ENCODE measurements at places on chromosomes 12 and 14. TPM values are rescaled to one million over a fixed set of nuclear protein-coding genes. Genes with fewer than 3 reads are reported as not detected.

DNA sequence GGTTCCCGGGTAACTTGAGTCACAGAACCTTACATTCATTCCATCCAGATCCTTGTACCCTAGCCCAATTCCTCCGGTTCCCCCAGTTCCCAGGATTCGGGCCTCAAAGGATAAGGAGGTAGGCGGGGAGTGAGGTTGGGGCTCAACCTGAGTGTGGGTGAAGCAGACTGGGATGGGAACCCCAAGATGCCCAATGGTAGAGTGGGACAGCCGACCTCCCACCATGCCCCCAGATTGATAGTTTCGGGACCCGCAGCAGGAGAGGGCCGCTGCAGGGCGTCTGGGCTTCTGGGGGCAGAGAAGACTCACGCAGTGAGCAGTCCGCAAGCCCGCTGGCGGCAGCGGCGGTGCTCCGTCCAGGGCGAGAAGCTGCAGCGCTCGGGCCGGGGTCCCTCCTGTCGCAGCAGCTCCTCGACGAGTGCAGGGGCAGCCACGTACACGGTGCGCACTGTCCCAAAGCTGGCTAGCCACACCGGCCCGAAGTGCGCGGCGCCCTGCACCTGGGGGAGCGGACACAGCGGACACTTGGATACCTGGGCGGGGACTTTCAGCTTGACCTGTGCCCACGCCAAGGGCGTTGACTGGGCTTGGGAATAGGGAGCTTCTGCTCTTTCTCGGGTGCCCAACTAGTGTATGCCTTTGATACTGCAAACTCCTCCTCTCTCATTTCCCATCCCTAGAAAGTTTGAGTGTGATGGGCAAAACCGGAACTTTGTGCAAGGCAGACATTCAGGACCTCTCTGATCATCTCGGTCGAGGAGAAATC, 997 bp downstream of the CYP27B1 start:
- peaks cover 8% of the 10 kb centered on the region for H3K36me3 ChIP-seq
- H3K4me3 ChIP-seq: peak overlapping the region; percentile 56
- DNase-seq: peak; percentile 40
- peaks cover 42% of the 10 kb centered on the region for H3K4me1 ChIP-seq
- no peaks in the 10 kb centered on the region for H3K27me3 ChIP-seq

Gene OTOGL
- 0.22 TPM for total RNA-seq

DNA sequence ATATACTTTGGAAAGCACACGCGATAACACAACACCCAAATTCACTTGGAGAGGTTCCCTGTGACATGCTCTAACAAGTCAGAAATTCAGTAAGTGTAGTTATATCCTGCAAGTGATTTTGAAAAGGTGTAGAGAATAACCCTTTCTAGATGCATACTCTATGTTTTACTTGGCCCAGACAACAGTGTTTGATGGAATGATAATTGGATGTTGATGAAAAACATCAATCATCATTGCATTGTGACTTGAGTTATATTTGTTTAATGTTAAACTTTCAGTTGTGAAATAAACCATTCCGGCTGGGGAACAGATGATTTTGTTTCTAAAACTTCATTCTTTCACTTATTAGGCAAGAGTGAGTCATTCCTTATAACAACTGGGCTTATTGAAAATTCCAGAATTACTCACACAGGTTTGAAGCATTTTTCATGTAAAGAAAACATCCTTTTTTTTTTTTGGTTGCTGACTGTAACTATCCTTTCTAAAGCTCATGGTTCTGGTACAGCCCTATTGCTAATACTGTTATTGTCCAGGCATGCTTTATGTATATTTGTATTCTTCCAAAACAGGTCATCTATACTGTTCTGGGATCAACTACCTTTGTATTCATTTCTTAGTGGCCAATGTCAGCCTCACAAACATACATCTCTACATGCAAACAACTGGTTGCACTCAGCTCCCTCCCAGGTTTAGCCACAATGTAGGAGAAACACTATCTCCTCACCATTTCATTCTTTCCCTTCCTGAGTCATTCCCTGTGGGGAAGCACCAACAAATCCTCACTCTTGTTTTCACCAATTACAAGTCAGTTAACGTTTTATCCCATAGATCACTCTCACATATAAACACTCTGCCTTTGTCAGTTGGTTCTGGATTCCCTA, 121.2 kb upstream of the LRIG3 start:
- no peaks in the 10 kb centered on the region for H3K27me3 ChIP-seq
- H3K27ac ChIP-seq: no peak overlapping the region
- H3K36me3 ChIP-seq: no peaks in the 10 kb centered on the region
- H3K4me3 ChIP-seq: no peak overlapping the region
- DNase-seq: no peak

GRCh38 chr14:64950889-64951288, 8.3 kb upstream of the GPX2 start:
- no peaks in the 10 kb centered on the region for H3K4me1 ChIP-seq
- no peak overlapping the region for H3K4me3 ChIP-seq
- no peak overlapping the region for H3K27ac ChIP-seq
- H3K36me3 ChIP-seq: peaks cover 13% of the 10 kb centered on the region
- DNase-seq: no peak

DNA sequence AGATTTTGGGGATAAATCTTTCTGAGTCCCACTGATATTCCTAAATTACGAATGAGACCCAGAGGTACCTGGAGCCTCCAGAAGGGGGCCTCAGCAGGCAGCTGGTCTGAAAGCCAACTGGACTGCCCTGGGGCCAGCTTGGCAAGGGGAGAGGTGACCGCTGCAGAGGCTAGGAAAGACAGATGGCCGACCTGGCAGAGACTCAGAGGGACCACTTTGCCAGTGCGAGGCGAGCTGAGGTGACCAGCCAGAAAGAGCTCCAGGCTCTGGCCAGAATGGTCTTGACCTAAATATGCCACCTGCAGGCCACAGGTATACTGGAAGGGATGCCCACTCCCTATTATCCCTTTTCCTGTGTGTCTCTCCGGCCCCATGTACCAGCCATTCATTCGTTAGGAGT, 256.8 kb upstream of the GARIN6 start:
- no peak overlapping the region for H3K4me3 ChIP-seq
- no peaks in the 10 kb centered on the region for H3K36me3 ChIP-seq
- DNase-seq: no peak
- H3K4me1 ChIP-seq: no peaks in the 10 kb centered on the region
- H3K27me3 ChIP-seq: no peaks in the 10 kb centered on the region
- no peak overlapping the region for H3K27ac ChIP-seq

- H3K36me3 ChIP-seq: no peaks in the 10 kb centered on the region
- no peak overlapping the region for H3K4me3 ChIP-seq
These were observed 202.1 kb upstream of the MYL2 start for GRCh38 chr12:111122458-111122878.

DNA sequence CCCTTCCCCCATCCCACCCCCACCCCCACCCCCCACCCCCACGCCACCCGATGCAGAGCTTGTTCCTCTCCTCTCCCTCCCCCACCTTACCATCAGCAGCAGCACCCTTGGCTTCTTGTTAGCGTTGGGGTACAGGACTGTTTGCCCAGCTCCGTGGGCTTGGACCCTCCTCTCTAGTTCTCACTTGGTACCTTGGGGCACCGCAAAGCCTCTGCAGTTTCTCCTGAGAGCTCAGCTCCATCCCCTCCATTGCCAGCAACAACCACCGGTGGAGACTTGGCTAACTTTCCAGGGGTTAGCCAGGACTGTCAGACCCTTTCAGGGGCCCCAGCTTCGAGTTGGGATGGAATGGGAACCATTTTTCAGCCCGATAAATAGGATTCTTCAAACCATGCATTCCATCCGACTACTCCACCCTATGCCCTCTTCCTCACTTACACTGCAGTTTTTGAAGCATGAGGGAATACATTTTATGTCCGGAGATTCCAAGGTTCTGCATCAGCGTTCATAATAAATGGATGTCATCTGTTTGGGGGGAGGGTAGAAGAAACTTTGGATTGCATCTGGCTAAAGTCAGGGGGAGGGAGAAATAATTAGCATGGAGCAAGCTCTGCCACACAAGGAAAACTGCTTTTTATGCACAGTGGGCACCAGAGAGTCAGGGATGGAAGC, 1.1 kb downstream of the SCN8A start:
- H3K27ac ChIP-seq: no peak overlapping the region
- peaks cover 12% of the 10 kb centered on the region for H3K4me1 ChIP-seq
- H3K4me3 ChIP-seq: no peak overlapping the region
- H3K27me3 ChIP-seq: peaks cover 9% of the 10 kb centered on the region

Gene RIPK3
- total RNA-seq: 25.3 TPM

Gene MYH6
- total RNA-seq: not detected

- DNase-seq: no peak
- H3K27me3 ChIP-seq: no peaks in the 10 kb centered on the region
- no peaks in the 10 kb centered on the region for H3K36me3 ChIP-seq
- H3K4me3 ChIP-seq: no peak overlapping the region
- H3K27ac ChIP-seq: no peak overlapping the region
These were observed 33.9 kb downstream of the MEG3 start for GRCh38 chr14:100859781-100860180.

Gene TEX22
- 2.1 TPM for total RNA-seq

Gene ZNF385A
- 22.6 TPM for total RNA-seq

DNA sequence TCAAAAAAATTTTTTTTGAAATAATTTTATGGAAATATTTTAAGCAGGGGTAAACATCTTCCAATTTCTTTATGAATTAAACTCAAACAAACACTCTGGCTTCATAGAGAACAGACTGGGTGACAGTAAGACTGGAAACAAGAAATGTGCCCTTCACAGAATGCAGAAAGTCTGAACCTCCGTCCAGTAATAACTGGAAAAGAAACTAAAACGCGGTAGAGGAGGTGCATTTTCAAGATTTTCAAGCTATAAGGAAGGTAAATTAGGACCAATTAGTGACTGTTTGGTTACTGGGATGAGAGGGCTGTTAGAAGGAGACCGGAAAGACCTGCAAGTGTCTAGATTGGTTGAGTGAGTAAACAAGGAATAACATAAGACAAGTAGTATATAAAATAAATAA, 245.7 kb downstream of the CEP128 start:
- DNase-seq: no peak
- H3K36me3 ChIP-seq: no peaks in the 10 kb centered on the region
- H3K27me3 ChIP-seq: no peaks in the 10 kb centered on the region

Gene CPNE6
- not detected for total RNA-seq

Gene RNF212B
- not detected for total RNA-seq

DNA sequence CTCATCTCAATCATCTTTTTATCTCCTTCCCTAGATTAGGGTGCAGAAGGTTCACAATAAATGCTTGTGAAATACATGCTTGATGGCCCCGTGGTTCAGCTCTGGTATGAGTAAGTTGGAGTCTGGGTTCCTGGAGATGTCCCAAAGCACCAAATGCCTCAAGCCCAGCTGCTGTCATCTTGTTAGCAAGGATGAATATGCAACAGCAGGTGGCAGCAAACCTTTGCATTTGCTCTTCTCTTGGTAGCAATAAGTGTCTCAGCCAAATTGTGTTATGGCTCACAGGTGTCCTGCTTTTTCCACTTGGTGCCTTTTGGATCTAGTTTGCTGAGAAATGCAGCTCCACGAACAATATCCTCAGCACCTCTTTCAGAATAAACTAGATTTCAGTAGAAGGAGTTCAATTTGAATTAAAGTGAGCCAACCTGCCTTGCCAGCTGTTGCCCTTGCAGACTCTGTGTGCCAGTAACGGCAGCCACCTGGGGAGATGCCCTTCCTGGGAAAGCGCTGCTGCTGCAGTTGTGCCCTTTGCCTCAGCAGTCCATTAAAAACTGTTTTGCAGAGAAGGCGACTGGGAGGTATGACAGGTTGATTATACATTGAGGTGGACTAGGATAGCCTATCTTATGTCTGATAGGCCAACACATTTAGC, 417.3 kb downstream of the SNAPC1 start:
- no peaks in the 10 kb centered on the region for H3K36me3 ChIP-seq
- no peak overlapping the region for H3K27ac ChIP-seq
- no peak for DNase-seq
- no peaks in the 10 kb centered on the region for H3K4me1 ChIP-seq
- H3K27me3 ChIP-seq: no peaks in the 10 kb centered on the region
- no peak overlapping the region for H3K4me3 ChIP-seq

DNA sequence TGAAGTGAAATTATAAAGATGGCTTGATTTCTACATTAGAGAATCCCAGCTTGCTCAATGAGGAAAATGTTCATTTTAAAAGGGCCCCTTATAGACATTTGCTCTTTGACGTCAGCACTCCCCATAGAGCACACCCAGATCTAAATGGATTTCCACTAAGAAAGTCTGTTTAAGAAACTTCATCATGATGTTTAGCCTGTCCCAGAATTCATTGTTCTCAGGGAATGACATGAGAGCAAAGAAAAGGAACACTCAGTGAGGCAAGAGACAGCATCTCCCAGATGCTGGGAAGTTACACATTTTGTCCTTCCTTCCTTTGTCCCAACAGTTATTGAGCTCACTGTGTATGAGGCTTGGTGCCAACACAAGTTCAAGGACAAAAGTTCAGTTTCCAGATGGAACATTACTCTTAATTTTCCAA, 4.9 kb downstream of the PHLDA1 start:
- H3K4me3 ChIP-seq: no peak overlapping the region
- H3K27me3 ChIP-seq: no peaks in the 10 kb centered on the region
- DNase-seq: no peak
- peaks cover 13% of the 10 kb centered on the region for H3K4me1 ChIP-seq
- H3K36me3 ChIP-seq: peaks cover 5% of the 10 kb centered on the region
- H3K27ac ChIP-seq: peak overlapping the region; percentile 72

DNA sequence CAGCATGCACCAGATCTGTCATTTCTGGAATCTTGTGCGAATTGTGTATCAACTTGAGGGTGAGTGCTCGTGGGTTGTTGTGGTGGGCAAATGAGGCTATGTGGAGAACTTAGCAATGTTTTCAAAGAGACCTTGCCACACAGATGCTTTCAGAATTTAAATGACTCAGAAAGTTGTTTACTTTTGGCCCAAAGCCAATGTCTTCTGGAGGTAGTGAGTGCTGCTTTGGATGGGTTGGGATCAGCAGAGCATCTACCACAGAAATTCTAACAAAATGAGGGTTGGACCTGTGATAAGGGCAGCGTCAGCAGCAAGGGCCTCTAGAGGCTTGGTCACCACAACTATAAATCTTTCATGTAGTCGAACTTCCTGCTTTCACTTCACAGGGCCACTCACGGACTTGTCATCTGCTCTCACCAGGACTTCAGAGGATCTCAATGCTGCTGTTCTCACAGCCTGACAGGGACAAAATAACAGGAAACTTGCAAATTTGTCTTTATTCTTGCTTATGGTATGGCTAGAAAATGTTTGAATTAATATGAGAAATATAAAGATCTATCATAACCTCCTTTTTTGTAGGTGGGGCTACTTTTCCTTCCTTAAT, 111.4 kb downstream of the DACT1 start:
- no peaks in the 10 kb centered on the region for H3K27me3 ChIP-seq
- H3K36me3 ChIP-seq: no peaks in the 10 kb centered on the region
- H3K27ac ChIP-seq: peak overlapping the region; percentile 30

Gene CPNE8
- 14.3 TPM for total RNA-seq

- no peak overlapping the region for H3K4me3 ChIP-seq
- H3K27ac ChIP-seq: no peak overlapping the region
- H3K4me1 ChIP-seq: no peaks in the 10 kb centered on the region
- no peaks in the 10 kb centered on the region for H3K27me3 ChIP-seq
- DNase-seq: no peak
These were observed 170.6 kb upstream of the PWP1 start for GRCh38 chr12:107514887-107515445.
